HFF-Myc (cell line): ENCODE measurements at places on chromosomes 6 and 20.

GRCh38 chr6:105226598-105227294, 46.9 kb upstream of the POPDC3 start:
- DNase-seq: no peak

DNA sequence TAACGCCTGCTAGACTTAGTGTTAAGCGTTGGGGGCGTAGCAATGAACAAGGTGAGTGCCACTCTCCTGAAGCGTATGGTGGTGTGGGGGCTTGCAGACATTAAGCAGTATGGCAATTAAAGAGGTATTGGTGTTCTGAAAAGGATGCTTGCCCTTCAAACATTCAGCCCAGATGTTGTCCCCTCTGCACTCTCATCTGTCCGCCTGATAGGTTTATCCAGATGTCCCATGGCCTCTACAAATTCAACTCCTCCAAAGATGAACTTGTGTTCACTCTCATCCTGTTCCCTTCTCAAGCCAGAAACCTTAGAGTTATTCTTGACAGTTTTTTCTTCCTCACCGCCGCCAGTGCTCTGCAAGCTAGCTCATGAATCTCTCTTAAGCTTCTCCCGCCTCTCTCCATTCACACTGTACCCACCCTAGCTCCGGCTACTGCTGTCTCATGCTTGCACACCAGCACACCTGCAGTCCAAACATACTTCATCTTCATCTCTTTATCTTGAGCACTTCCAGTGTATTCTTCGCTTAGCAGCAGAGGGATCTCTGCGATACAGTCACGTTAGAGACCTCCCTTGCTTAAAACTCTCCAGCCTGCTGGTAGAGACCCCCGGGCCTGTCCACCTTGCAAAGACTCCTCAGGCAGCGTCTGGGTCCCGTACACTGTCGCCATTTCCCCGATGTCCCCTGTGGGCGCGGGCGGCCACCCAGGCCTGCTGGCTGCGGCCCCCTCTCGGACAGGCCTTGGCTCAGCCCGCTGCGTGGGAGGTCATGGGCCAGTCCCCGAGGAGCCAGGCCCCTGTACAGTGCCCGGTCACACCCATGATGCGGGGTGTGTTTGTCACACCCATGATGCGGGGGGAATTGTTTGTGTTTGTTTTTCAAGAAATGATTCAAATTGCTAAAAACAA, 962 bp downstream of the DDX27 start:
- no peak for DNase-seq

GRCh38 chr6:26224940-26225847, 138.0 kb downstream of the HFE start:
- peak; percentile 92 for DNase-seq

DNA sequence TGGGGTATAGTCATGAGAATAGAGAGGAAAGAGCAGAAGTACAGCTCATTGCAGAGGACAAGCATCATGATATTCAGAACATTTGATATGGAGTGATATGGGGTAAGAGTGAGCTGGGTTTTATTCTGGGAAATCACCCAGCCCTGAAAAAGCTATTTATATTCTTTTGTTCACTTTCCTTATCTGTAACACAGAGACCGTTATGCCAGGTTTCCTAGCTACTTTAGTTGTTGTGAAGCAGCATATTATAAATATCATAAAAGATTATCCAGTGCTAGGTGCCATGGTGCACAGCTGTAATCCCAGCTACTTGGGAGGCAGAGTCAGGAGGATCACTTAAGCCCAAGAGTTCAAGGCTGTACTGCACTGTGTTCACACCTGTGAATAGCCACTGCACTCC, 9.8 kb upstream of the DEFB129 start:
- DNase-seq: no peak

GRCh38 chr6:152176268-152176667, 368.8 kb downstream of the ESR1 start:
- DNase-seq: no peak

DNA sequence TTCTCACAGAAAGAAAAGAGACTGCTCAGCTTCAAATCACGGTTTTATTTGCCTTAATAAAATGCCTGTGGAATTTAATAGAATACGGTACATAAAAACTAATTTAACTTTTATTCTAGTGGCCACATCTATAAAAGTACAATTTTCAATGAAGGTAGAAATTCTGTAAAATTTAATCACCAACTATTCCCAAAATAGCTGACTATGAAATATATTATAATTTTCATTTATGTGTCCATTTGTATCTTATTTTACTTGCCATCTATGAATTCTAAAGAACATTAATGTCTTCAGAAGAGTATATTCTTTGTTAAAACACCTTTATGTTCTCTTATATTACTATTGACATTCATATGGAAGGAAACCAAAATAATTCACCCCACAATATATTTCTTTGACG, 192.6 kb downstream of the BTBD3 start:
- no peak for DNase-seq

DNA sequence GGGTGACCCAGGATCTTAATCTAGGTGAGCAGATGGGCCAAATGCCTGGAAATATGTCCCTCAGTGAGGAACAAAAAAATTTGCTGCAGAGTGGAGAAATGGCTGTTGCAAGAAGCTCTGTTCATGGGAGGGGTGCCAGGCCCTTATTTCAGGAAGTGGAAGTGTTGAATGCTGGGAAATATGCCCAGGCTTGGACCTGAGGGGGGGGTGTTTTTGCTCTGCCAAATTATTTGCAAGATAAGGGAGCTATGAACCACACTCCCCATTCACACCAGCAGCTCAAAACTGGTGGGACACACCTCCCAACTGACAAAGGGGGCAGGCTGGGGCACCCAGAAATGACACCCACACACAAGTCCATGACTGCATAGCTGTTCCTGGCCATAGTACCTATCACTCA, 8.7 kb downstream of the CST4 start:
- DNase-seq: no peak

DNA sequence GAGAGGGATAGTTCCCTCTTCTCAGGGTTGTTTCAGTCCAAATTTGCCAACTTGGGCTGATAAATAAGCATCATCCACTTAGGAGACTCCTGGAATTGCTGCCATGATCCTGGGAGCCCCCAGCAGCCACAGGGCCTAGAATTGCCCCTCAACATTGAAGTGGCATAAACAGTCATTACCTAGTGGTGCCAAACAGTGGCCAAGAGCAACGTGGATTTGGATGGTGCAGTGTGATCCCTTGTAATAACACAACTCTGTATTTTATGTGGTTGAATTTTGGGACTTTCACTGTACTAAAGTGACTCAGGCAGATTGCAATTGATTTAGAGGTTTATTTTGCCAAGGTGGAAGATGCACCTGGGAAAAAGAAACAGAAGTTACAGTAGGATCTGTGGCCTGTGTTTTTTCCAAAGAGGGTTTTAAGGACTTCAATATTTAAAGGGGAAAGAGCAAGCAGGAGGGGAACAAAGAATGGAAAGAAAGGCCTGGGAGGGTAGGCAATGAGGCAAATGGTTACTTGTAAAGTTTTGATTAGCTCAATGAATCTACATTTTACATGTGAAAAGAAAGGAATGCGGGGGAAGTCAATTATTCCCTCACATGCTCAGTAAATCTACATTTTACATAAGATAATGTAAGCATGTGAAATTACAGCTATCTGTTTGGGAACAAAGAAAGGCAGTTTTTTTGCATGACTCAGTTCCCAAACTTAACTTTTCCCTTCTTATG, 168.0 kb upstream of the NOX3 start:
- no peak for DNase-seq

GRCh38 chr20:52432740-52433139, 241.2 kb upstream of the ZFP64 start:
- no peak for DNase-seq

DNA sequence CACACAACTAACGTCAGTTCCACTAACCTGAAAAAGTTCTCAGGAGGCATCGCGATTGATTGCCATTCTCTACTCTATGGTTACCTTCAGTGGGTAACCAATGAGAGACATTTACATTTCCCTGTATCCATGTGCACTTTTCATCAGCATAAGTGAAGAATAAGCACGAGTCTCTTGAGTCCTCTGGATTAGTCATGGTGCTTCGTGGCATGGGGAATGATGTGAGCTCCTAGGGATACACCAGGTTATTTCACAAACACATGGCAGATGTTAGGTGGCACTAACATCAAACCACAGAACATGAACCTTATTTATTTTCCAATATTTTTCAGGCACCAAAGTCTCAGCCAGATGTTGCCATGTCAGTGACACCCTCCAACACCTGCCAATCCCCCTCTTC, 64.0 kb downstream of the FYN start:
- peak; percentile 43 for DNase-seq

DNA sequence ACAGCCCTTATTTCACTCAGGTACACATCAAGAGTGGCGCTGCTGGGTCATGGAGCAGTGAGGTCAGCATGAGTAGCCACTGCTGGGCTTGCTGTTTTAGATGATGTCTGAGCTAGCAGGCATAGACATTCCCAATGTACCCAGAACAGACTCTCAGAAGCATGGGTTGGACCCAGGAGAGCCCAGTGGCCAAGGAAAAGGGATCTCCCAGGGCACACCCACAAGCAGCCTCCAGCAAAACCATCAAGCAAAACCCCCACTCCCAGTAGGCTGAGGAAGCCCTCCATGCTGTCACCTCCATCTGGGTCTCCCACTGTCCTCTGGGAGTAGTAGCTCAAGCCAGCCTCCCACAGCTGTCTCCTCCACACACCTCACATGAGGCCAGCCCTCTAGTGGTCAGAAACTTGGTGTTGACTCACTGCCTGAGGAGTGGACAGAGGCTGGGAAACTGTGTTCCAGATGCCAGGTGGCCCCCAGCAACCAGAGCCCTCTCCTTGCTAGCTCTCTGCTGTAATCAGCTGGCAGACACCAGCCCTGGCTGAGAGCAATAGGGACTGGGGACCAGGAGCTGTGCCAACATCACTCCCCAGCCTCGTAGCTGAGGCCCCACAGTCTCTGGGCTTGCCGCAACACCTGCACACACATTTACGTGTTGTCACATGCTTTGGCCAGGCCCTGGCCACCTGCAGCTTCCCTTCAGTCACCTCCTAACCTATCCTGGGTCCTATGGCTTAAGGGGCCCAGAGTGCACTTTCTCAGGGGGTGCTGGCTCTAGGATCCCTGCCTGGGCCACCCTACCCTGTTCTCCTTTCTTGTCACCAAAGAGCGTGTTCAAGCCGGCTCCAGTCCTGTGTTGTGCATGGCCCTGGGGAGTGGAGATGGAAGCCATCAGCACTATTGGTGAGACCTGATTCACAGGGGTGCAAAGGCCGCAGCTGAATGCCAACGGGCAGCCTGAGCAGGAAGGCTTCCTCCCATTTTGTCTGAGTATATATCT, 1.9 kb upstream of the AP5S1 start:
- DNase-seq: peak; percentile 85

DNA sequence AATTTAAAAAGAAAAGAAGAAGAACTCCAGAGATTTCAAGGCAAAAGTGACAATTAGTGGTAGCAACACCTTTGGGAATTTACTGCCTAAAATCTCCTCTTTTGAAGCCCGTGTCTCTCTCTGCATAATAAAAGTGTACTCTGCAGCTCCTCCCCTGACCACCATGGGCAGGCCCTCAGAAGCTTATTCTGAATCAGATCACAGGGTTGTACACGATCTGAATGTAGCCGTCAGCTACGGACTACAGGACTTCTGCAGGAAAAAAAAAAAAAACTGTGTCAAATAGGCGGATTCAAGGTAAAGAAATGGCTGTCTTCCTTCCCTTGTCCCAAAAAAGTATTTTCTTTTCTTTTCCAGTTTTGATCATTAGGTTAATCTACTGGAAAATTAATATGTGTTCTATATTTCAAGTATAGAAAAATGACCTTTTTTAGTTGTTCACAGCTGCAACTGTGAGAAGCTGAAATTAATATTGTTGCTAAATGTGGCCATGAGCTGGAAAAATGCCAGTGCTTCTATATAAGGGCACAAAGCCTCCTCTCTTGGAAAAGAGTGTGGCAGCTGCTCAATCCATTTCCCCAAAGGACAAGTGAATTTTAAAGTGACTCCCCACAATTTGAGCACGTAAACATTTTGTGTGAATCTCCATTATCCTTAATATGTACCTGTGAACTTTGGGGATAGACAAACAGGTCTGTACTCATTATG, 397.4 kb downstream of the C6orf118 start:
- DNase-seq: no peak

DNA sequence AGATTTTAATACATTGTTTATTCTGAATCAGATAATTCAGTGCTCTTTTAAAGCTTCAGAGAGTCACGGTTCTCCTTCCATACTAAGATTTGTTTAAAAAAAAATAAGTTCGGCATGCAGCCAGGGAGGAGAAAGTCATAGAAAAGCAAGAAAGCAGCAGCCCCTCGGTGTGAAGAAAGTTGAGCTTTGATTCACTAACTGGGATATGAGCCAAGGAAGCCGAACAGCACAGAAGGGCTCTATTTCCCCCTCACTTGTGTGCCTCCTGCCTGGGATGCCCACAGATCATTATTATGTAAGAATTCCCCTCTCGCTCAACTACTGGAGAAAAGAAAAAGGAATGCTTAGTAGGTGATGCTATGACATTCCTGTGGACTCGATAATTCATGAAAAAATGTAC, 69.3 kb upstream of the SYNJ2 start:
- DNase-seq: peak; percentile 14

DNA sequence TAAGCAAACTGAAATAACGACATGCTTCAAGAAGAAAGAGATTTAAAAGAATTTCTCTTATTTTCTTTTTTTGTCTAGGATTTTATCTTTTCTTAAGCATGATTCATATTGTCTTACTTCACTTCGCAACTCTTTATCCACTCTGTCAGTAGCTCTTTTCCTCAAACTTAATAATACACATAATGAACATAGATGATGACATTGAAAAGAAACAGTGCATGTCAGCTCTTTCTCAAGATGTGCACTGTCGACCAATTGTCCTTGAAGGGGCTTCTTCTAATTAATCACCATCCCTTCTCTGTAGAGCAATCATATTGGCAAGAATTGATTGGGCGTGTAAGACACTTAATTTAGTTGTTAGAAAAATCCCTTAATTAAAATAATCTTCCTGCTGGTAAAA, 356.5 kb downstream of the EYS start:
- no peak for DNase-seq

GRCh38 chr6:116966675-116967576, 89.9 kb downstream of the RFX6 start:
- DNase-seq: no peak

DNA sequence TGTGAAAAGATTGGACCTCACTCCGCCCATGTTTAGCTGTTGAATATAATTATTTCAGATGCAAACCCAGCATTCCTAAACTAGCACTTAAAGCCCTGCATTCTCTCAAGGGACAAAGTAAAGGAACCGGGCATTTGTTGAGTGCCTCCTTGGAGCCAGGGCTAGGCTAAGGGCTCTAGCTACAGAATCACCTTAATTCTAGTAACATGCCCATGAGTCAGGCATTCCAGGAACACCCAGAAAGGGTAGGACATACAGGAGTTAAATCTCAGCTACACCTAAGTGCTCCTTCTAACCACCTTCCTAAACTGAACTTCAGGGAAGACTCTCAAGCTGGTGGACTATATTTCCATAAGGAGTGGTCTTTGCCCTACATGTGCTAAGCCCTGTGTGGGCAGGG, 89.4 kb downstream of the SLC24A3 start:
- DNase-seq: no peak

DNA sequence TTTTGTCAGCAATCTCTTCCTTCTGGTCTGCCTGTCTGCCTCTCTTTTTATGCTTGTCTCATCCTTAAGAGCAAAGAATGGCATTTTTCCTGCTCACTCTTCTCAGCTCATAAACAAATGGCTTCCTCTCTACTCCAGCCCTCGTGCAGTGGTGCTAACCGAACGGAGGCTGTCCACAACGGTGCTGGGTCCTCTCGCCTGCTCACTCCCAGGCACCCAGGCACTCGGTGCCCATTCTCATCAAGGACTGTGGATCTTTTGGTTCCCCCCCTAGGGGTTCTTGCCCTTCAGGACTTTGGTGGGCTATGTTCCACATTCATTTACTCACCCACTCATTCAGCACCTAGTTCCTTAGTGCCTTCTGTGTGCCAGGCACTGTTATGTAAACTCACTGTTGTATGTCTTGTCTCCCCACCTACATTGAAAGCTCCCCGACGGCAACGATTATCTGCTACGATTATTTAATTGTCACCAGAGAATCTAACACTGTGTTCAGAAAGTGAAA, 113.9 kb downstream of the FYN start:
- DNase-seq: no peak
